Germinal center (tissue), 1 donor: ENCODE measurements at places on chromosomes 12 and 14.

DNA sequence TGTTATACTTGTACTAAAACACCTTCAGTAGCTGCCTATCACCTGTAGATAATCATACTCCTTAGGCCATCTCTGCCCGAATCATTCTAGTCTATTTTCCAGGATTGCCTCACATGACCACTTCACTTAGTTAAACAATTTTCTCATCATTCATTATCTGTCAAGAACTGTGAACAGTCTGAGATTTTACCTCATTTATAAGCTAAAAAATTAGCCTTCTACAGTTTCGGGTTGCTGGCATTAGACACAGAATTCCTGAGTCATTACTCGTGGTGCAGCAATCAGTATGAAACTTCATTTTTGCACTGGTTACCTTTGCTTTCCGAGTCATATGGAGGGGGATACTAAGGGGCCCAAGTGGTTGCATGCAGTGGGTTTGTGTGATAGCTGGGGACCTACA lies 57.6 kb upstream of the OTOGL start:
- no peak for DNase-seq

GRCh38 chr12:102093319-102093718 lies 26.6 kb downstream of the NUP37 start:
- DNase-seq, result no peak

DNA sequence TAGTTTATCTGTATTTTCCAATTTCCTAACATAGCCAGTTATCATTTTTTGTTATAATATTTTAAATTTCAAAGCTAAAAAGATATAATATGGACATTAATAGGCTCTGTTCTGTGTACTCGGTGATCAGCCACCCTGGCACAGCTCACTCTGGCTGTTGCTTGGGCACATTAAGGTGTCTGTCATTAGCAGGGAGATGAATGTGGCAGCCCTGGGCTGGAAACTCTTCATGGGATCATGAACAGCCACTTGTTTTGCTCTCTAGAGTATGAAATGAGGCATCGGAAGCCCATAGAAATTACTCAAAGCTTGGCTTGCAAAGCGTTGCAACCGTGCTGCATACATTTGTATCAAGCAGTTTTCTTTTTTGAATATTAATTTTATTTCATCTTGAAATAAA lies 233.2 kb downstream of the DACT1 start:
- DNase-seq, result no peak

DNA sequence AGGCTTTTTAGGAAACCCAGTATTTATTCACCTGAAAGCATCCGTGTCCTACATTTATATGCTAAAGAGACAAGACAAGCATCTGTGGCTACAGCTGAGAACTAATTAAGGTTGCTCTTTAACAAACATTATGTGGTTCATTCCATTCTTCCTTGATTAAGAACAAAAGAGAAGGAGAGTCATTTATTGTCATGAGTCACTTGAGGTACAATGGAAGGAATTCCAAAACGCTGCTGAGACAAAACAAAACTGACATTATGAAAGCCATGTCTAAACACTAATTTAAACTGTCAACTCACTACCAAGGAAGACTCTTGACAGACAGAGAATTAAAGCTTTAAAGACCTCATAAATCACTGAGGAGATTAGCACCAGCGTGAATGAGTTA lies 214.4 kb downstream of the BMP4 start:
- no peak for DNase-seq

DNA sequence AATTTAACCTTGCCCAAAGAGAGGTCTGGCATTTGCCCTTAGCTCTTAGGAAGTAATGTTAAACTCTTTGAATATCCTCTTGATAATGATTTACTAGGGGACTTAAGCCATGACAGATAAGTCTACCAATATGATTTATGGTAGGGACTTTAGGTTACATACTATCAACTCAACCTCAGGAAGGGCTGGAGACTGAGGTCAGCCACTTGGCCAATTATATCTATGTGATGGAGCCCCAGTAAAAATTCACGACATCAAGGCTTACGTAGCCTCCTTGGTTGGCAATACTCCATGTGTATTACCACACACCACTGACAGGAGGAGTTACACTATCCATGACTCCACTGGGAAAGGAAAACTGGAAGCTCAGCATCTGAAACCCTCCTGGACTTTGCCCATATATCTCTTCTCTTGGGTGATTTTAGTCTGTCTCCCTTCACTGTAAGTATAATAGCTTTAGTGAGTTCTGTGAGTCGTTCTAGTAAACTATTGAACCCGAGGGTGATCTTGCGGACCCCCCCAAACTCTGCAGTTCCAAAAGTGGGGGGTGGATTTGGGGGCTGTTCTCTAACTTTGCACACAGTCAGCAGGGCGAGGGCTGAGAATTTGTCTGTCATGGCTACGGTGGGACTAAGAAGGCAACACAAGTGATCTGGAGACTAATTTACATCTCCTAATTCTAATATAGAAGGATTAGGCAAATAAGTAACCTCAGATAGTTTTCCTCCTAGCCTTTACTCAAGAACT lies 62.3 kb downstream of the R3HDM2 start:
- no peak for DNase-seq

- peak; percentile 65 for DNase-seq
Observed at GRCh38 chr12:7113389-7113871, 4.4 kb upstream of the C1RL start.

- DNase-seq, result peak; percentile 62
Observed at GRCh38 chr12:56129206-56129941, 1.3 kb downstream of the ESYT1 start.

- DNase-seq, result no peak
Observed at GRCh38 chr12:66047411-66048021, 83.0 kb downstream of the LLPH start.

DNA sequence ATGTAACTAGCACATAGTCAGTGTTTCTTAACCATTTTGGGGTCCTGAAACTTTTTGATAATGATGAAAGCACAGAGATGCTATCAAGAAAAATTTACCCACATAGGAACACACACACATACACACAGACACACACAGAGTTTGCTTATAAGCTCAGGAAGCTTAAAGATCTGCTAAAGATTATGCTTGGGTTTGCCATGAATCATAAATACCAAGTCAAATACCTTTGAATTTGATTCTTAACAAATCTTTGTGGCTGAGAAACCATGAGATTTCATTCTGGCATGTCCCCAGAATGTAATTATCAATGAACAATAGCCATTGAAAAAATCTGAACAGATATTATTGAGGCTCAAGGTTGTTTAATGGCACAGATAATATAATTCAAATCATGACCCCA lies 89.2 kb downstream of the NTS start:
- DNase-seq, result no peak

DNA sequence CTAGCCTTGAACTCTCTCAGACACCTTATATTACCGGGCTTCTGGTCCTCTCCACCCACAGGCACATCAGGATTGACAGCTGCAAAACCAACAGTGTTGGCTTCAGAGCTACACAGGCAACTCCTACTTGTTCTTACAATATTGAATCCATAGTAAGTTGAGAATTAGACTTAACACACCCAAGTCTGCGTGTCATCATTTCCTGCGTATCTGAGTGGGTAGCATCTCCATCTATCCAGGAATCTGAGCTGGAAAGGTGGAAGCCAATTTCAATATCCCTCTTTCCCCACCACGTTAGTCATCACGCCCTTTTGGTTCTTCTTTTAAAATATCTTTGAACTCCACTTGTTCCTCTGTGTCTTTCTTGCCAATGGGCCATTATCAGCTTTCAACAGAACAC lies 37.2 kb downstream of the NRXN3 start:
- DNase-seq, result no peak

DNA sequence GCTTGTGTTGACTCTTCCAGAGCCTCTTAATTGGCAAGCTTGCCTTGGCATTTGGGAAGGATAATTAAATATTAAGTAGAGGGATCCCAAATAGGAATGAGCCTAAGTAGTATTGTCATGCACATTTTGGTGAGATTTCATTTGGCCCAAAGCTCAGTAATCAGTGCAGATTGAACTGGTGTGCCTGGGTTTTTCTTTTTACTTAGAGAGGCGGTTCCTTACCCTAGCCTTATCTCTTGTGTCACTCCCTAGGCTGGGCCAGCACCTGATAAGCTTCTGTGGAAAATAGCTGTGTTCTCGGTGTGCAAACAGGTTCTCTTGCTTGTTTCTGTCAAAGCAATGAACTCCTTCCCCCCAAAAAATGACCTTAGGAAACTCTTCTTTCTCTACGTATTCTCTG lies 9.3 kb upstream of the B4GALNT3 start:
- no peak for DNase-seq

GRCh38 chr12:57891542-57892228 lies 45.2 kb upstream of the CTDSP2 start:
- no peak for DNase-seq

GRCh38 chr14:92607251-92607650 lies 93.7 kb downstream of the RIN3 start:
- no peak for DNase-seq

DNA sequence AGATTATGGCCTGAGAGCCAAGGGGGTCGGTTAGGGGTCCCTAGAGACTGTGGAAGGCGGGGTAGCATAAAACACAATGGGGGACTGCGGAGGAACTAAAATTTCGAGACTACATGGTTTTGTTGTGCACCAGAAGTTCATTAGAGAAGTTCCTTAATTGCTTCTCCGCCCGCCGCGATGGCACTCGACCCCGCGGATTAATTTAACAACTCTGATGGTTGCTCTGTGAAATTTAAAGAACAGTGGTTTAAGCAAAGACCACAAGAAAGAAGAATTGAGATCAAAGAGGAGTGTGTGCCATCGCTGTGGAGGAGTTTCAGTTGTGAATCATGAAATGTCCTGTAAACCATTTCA lies 1.4 kb upstream of the CCDC88C start:
- no peak for DNase-seq

DNA sequence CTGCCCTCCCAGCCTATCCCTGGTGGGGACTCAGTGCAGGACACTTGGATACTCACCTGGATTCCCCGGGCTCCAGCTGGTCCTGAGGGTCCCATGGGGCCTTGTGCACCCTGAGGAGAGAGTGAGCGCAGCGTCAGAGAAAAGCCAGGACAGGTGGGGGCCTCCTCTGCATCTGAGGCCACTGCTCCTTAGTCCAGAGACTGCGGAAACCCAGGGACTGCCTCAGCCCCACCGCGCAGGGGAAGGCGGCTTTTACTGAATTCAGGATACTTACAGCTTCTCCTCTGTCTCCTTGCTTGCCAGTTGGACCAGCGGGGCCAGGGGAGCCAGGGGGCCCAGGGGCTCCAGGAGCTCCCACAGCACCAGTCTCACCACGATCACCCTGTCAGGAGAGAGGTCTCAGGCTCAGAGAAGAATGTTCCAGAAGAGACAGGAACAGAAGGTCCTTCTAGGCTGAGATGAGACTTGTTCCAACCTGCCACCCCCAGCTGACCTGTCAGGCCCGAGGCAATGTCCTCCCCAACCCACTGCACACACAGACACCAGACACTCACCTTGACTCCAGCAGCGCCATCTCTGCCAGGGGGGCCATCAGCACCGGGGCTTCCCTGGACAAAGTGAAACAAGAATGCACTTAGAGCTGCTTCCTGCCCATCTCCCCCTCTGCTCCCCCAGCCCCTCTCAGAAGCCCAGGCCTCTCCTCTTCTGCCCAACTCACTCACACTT lies 13.8 kb downstream of the TMEM106C start:
- DNase-seq, result no peak

DNA sequence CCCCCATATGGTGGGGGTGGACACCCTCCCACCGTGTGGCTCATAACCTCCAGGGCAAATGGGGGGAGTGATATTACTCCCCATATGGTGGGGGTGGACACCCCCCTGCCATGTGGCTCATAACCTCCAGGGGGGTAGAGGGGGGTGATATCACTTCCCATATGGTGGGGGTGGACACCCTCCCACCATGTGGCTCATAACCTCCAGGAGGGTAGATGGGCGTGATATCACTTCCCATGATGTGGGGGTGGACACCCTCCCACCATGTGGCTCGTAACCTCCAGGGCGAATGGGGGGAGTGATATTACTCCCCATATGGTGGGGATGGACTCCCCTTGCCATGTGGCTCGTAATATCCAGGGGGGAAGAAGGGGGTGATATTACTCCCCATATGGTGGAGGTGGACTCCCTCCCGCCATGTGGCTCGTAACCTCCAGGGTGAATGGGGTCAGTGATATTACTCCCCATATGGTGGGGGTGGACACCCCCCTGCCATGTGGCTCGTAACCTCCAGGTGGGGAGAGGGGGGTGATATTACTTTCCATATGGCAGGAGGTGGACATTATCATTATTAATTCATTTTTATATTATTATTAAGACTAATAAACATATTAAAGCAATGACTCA lies 51.2 kb upstream of the OXA1L start:
- no peak for DNase-seq

DNA sequence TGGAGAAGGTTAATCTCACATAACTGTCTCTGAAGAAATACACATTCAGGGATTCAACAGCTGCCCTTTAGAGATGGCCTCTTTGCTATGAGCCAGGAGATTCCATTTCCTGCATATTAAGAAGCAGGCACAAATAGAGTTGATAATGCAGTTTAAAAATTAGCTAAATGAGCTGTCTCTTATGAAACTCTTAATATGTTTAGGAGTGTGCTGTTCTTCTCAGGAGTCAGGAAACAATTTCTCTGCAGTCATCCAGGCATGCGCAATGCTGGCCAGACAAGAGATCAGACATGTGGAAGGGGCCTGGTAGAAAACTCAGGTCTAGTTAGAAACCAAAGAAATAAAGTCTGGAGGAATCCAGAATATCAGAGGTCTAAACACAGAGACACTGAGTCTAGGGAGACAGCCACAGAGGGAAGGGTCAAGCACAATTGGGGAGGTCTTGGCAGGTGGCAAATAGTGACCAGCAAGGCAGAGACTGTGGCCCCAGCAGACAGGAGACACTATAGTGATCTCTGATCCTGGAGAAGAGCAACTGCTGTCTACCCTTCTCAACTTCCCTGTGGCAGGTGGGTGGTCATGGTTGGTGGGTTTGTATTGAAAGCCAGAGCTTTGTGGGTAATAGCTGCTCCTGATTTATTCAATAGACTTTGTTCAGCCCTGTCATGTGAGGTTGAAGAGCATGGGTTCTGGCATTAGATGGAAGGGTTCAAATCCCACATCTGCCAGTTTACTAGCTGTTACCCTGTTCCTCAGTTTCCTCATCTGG lies 185.8 kb upstream of the RMST start:
- DNase-seq, result no peak

GRCh38 chr12:112190231-112191025 lies 65.1 kb downstream of the TRAFD1 start:
- no peak for DNase-seq

DNA sequence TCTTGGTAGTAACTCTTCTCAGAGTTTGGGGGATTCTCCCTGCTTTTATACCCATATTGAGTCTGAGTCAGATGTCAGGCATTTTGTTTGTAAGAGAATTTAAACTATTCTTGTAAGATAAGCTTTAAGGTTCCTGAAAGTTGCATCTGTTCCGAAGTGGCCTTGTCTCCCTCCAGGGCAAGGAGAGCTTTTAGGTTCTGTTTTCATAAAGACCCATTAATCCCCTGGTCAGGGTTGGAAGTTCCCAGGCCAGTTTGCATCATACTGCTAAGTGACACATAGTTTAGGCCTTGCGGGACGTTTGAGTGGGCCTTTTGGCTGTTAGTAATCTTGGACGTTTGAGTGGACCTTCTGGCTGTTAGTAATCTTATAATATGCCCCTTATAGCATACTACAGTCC lies 396.7 kb downstream of the NPAS3 start:
- no peak for DNase-seq

GRCh38 chr12:61530456-61530855 lies 729.7 kb upstream of the USP15 start:
- no peak for DNase-seq
